ENCODE measurements at places on chromosomes 5 and 9. TPM values are rescaled to one million over a fixed set of nuclear protein-coding genes. Genes with fewer than 3 reads are reported as not detected.

ADGRV1 gene
- total RNA-seq: 86.0 TPM

GRCh38 chr5:51053361-51053760, 329.9 kb upstream of the ISL1 start:
- no peak for DNase-seq

GRCh38 chr5:96642281-96642640, 19.9 kb upstream of the CAST start:
- no peak for DNase-seq

GRCh38 chr5:25950681-25951080, 1087.7 kb downstream of the CDH9 start:
- DNase-seq: peak; percentile 62

- DNase-seq: peak; percentile 51
These were observed 394.9 kb downstream of the GADD45G start for GRCh38 chr9:89999534-90000370.
